GM04504 (cell line): ENCODE measurements at places on chromosomes 7 and 10.

GRCh38 chr10:32960022-32960421 is 2.0 kb upstream of the ITGB1 start:
- no peak for DNase-seq

DNA sequence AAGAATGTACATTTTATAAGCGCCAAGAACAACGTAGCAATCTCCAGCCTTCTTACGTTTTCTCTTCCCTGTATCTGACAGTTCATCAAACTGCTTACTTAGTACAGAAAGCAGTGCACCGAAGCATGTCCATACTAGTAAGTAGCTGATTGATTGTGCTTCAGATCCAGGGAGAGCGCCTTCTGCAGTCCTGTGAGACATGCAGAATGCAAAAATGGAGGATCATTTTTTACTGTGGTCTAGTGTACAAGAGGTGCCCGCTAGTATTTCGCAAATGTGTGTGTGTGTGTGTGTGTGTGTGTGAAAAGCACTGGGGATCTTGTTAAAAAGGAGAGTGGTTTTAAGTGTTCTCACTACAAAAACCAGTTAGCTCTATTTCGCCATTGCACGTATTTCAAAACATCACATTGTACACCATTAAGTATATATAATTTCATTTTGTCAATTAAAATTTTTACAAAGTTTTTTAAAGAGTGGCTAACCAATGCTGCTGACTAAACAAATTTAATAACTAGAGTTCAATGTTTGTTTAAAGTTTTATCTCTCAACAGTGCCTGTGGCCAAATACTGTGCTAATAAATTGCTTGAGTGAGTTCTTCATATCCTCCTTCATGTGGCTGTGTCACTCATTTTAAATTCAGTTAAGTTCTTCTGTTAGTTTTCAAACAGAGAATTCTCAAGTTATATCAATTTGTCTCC is 99.6 kb downstream of the ZMYND11 start:
- no peak for DNase-seq

GRCh38 chr7:84393786-84394185 is 199.2 kb upstream of the SEMA3A start:
- DNase-seq: peak; percentile 32

DNA sequence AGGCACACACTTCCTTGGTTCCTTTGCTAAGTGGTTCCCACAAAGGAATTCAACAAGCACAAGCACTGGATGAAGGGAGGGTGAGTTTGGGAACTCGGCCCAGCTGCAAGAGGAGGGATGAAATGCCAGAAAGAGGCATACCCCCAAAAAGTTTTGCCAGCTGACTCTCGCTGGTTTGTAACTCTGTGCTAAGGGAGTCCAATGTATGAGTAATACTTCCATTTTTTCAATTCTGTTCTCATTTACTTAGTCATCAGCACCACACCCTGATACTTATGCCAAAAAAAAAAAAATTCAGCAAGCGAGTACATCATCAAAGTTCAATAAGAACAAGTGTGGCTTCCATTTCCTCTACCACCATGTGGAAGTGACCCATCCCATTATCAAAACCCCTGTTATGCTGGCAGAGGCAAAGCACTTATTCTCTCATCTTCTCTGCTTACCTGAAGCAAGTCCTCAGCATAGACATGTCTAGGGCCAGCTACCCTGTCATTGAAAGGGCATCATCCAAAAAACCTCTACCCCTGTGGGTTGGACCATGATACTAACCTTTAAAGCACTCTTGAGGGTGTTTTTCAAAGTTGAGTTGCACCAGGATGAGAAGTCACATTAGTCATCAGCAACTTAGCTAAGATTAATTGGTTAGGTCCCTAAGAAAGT is 6.9 kb upstream of the HYCC1 start:
- peak; percentile 76 for DNase-seq

GRCh38 chr7:104133238-104133637 is 74.6 kb downstream of the ORC5 start:
- no peak for DNase-seq

GRCh38 chr10:93821051-93821772 is 63.5 kb downstream of the LGI1 start:
- peak; percentile 35 for DNase-seq

DNA sequence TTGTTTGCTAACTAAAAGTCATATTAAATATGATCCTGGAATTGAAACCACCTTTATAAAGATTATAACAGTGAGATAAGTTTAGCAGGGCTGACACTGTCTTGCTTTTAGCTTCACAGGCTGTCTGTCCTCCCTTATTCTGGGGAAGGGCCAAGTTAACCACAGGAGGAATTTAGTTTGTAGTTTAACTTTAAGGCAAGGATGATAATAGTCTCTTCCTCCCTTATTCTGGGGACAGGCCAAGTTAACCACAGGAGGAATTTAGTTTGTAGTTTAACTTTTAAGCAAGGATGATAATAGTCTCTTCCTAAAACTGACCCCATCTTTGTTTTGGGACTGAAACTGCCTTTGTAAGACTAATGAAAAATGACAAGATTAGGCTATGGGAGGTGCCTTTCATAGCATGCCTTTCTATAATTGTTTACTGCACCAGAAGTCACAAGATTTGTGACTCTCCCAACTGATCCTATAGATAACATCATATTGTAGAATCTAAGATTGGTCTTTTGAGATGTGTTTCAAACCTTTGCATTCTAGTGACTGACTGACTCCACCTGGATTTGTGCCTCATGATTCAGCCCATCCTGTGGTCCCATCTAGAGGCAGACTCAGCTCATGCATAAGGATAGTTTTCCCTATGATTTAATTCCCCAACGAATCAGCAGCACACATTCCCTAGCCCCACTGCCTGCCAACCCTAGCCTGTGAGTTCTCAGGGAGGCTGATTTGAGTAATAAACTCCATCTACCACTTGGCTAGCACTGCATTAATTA is 212.0 kb downstream of the MAGI2 start:
- DNase-seq: peak; percentile 67

GRCh38 chr7:100692578-100692961 is 1.5 kb downstream of the GIGYF1 start:
- no peak for DNase-seq

DNA sequence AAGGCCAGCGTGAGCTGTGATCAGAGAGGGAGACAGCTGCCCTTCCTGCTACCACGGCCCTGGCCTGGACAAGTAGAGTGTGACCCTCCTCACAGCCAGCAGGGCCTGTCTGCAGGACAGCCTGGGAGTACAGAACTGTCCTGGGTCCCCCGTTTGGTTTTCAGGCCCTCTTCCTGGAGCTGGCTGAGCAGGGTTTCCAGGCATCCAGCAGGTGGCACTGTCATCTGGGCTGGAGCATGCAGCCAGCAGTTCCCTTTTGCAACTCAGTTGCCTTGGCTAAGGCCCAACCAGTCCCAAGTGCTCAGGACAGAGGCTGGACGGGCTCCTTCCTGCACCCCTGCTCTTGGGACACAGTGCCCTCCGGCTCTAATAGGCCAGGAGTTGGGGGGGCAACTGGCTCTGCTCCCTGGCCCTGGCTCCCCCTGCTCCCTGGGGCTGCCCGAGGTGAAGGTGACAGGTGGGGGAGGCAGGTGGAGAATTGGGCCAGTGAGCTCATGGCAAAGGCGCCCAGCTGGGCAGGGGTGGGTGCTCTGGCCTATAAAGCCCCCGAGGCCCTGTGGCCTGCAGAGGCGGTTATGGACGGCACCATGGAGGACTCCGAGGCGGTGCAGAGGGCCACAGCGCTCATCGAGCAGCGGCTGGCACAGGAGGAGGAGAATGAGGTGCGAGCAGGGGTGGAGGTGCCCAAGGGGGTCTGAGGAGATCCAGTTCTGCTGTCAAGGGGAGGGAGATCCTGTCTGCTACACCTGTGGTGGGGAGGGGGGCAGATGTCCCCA is at the start of gene ANKRD2:
ANKRD2 (plus strand) TSS at position 566 of the 776 bp plus-strand sequence; CDS start at position 576, 10 bp downstream.
- peak; percentile 56 for DNase-seq

DNA sequence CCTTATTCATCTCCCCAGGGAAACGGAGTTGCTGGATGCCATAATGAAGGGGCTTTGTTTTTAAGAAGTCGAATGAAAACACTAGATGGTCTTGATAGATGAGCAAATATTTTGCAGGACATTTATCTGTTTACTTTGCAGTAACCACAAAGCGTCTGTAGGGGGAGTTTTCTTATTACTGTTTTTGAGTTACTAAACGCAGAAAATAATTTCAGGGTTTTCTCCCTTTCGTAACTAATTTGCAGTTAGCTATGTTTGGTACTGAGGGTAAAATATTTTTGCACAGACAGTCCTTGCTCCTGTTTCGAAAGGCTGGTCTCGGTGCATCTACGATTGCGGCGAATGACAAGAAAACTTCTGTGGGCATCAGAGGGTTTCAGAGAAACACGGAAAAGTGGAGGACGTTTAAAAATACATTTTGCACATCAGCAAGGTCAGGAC is 505.6 kb upstream of the MKI67 start:
- DNase-seq: no peak

- no peak for DNase-seq
Measured at GRCh38 chr7:9958486-9958885, 1015.2 kb upstream of the PHF14 start.

DNA sequence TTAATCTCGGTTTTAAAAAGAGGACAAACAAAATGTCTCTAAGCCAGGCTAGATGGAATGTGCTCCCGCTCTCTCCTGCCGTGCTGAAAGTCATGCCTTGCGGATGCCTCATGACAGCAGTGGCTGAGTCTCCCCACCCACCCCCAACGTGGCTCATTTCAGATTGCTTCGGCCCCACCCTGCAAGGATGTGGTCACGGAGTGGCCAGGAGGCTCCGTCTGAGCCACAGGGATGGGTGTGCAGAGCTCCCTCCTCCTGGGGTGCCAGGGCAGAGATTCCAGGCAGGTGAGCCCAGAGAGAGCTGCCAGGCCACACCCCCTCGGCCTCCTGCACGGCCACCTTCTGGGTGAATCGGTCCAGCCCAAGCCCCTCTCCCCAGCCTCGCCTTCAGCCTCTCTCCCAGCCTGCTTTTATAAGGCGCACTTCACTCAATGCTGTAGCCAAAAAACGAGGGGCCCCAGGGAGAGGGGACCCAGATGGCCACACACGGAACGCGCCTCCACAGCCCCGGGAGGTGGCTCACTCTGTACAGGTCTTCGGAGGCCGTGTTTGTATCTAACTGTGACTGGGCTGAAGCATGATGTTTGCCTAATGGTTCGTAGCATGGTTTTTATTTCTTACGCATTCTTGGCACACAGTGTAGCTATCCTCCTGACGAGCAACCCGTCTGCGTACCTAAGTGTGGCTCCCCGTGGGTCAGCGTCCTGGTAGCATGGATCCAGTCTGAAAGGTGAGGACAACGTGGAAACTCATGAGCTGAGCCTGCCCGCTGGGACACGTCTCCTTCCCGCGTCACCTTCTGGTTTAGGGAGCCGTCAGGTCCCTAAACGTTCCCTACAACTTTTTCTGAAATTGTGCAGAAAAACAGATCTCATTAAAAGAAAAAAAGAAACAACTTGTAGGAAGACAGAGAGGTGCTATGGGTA is 413.8 kb upstream of the FOXK1 start:
- DNase-seq: no peak

DNA sequence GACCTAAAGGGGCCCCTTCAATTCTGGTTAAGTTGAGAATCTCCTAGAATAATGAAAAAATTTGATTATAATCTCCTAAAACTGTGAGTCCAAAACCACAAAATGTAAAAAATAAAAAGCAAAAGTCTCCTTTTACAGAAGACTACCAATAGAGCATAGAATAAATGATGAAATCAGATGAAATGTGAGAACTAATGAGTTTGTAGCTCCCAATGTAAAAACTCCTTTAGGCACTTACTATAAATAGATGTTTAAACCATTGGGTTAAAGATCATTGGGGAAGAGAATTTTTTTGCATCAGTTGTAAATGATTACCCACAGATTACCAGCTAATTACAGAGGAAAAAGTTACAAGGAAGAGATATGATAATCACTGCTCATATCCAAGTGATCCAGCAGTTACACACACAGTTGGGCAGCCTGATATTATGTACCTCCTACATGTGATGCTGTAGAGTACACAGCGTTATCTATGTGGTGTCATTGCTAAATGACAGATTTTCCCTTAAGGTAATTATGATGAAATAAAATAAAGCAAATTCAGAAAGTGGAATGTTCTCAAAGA is 282.7 kb upstream of the SEMA3D start:
- no peak for DNase-seq

DNA sequence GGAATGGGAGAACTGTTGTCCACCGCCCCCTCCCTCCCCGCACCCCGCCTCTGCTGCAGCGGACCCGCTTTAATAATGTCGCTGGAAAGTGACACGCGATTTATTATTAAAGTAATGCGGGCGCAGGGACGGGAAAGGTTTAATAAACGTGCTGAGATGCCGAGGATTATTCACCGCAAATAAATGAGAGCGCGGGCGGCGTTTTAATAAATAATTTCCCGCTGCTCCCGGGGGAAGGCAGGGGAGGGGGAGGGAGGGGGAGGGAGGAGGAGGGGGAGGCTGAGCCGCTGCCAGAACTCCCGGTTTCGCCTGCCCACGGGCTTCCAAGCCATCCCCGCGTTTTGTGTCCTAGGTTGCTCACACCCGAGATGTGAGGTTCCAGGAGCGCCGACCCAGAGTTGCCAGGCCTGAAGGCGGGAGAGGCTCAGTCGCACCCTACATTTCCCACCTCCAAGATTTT is 5.1 kb downstream of the KAZALD1 start:
- DNase-seq: no peak

- DNase-seq: no peak
Measured at GRCh38 chr10:70985824-70986622, 97.7 kb upstream of the PCBD1 start.

DNA sequence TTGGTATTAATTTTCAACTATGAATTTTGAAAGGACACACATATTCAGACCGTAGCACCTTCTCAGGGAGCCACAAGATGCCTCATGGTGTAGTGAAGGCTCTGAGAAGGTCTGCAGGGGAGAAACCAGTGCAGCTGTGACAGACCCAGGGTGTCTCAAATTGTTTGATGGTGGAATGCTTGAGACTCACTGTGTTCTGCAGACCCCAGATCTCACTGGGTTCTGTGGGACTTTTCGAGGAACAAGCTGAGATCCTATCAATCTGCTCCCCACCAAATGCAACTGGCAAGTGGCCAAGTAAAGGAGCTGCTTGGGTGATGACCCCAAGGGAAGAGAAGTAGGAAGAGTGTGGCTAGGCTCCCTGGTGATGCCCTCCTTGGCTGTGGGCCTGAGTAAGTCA is 130.5 kb upstream of the UNC5B start:
- no peak for DNase-seq

DNA sequence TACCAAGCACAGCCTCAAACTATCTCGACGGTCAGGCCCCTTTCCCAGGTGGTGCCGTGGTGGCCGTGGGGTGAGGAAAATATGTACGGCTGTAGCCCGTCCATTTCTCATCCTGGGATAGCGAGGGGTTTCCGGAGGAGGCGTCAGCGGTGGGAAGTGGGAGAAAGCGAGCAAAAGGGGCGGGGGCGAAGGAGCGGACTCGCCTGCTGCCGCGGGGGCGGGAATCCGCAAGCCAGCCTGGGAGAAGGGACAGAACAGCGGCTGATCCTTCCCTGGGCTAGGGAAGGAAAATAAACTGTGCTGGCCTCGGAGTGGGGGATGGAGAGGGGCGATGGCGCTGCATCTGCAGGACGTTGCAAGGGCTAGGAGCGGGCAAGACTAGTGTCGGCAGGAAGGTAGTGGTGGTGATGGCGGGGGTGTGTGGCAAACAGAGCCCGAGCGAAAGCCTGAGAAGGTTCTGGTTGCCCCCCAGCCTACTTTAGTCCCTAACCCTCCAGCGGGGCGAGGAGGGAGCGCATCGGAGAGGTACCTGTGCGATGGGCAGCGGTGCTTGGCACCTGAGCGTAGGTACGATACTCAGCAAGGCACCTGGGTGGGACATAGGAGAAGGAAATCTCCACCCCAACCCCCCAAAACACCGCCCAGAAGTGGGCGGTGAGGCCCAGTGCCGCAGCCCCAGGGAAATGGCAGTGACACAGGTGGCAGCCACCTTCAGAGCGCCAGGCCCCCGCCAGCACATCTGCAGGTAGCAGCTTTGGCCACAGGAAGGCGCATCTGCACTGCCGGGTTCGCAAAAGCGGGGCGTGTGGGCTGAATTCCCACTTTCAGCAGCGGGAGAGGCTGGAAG is 49.9 kb upstream of the STEAP1B start:
- no peak for DNase-seq

- DNase-seq: no peak
Measured at GRCh38 chr7:2873686-2874551, 29.8 kb upstream of the GNA12 start.
